ENCODE measurements at places on chromosomes 3 and 15. TPM values are rescaled to one million over a fixed set of nuclear protein-coding genes. Genes with fewer than 3 reads are reported as not detected.

The IQCF5 gene
- total RNA-seq, result not detected

The IL17RD gene
- 0.46 TPM for total RNA-seq

The ACTC1 gene
- total RNA-seq, result not detected

The NIPA2 gene
- total RNA-seq, result 123 TPM

The CCR4 gene
- total RNA-seq, result not detected

The FEZF2 gene
- not detected for total RNA-seq

The GOLGA8S gene
- total RNA-seq, result not detected

The PGBD4 gene
- total RNA-seq, result 1.4 TPM

The TCAIM gene
- 14.2 TPM for total RNA-seq

The LRRC49 gene
- total RNA-seq, result 13.7 TPM

The EID1 gene
- 197 TPM for total RNA-seq

The SPATA12 gene
- 0.34 TPM for total RNA-seq

The A4GNT gene
- total RNA-seq, result not detected

The EPHB3 gene
- 1.4 TPM for total RNA-seq

The SLC6A20 gene
- total RNA-seq, result not detected

The ASB14 gene
- total RNA-seq, result not detected

The OR5K2 gene
- total RNA-seq, result not detected

The SCAANT1 gene
- not detected for total RNA-seq

The NGRN gene
- 135 TPM for total RNA-seq

The IL5RA gene
- total RNA-seq, result 0.80 TPM

The ITIH1 gene
- total RNA-seq, result not detected

The IGSF10 gene
- total RNA-seq, result not detected

The SCG5 gene
- total RNA-seq, result 1.8 TPM

The SLC38A3 gene
- not detected for total RNA-seq

The C3orf62 gene
- total RNA-seq, result 0.86 TPM

The GCSAM gene
- total RNA-seq, result not detected

The TM6SF1 gene
- 3.6 TPM for total RNA-seq

The FBXL2 gene
- 2.6 TPM for total RNA-seq

The GADL1 gene
- not detected for total RNA-seq

The ENTPD3 gene
- total RNA-seq, result not detected

The MOBP gene
- total RNA-seq, result not detected

The IL12A gene
- total RNA-seq, result not detected

The ZKSCAN7 gene
- 2.1 TPM for total RNA-seq

The RASGRF1 gene
- not detected for total RNA-seq

The NDN gene
- total RNA-seq, result 158 TPM

The SLC9C1 gene
- total RNA-seq, result not detected

The SLC22A14 gene
- total RNA-seq, result 0.39 TPM

The WDR72 gene
- 0.17 TPM for total RNA-seq

The PTH1R gene
- not detected for total RNA-seq

The XIRP1 gene
- not detected for total RNA-seq

The TTLL13 gene
- 0.06 TPM for total RNA-seq

The BTLA gene
- total RNA-seq, result not detected

The SMCO1 gene
- total RNA-seq, result not detected

The SCAMP5 gene
- 1.8 TPM for total RNA-seq

The ECE2 gene
- total RNA-seq, result not detected

The PLCH1 gene
- 2.0 TPM for total RNA-seq

The CLDN16 gene
- 0.74 TPM for total RNA-seq
